ENCODE measurements at places on chromosomes 5 and 9.

GRCh38 chr9:134712926-134713325, 71.3 kb downstream of the COL5A1 start:
- no peak for DNase-seq

DNA sequence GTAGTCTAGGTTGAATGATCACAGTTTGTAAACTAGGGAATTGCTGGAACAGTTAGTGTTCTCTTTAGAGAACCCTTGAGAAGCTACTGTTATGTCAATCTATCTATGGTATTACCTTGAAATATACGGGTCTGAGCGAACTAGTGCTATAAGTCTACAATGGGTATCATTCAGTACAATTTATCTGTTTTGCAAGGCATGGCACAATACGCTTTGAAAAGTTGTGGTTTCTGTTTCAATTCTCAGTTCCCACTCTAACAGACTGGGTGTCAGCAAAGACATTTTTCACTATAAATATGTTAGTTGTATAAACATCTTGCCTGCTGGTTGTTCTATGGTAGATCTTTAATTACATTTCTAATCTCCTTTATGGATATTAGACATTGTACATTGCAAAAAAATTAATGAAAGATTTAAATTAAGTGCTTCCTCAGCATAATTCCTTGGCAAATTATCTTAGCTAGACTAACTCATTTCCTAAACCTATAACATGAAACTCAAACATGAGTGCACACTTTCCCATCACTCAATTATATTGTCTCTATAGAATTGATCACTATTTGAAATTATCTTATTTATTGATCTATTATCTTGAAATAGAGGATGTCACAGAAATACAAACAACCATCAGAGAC, 24.9 kb upstream of the SLCO6A1 start:
- DNase-seq, result no peak

GRCh38 chr5:144566747-144567420, 396.2 kb downstream of the KCTD16 start:
- peak; percentile 35 for DNase-seq

GRCh38 chr9:111842313-111842712, 47.6 kb upstream of the SHOC1 start:
- DNase-seq, result no peak

DNA sequence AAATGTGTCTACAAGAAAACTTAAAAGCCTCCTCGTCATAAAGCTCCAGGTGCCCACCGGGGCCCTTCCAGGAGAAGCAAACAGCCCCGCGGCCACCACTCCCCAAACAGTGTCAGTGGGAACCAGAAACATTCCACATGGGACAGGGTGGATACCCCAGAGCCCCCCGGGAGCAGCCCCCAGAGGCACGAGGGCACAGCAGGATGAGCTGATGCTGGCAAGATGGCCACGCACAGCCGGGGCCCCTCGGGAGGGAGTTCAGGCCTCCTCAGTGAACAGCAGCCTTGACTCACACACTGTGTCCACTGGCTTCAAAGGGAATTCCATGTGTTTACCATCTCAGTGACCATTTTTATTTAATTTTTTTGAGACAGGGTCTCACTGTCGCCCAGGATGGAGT, 10.5 kb downstream of the EXD3 start:
- no peak for DNase-seq

- DNase-seq, result no peak
Observed at GRCh38 chr5:94374336-94374735, 244.1 kb downstream of the KIAA0825 start.

DNA sequence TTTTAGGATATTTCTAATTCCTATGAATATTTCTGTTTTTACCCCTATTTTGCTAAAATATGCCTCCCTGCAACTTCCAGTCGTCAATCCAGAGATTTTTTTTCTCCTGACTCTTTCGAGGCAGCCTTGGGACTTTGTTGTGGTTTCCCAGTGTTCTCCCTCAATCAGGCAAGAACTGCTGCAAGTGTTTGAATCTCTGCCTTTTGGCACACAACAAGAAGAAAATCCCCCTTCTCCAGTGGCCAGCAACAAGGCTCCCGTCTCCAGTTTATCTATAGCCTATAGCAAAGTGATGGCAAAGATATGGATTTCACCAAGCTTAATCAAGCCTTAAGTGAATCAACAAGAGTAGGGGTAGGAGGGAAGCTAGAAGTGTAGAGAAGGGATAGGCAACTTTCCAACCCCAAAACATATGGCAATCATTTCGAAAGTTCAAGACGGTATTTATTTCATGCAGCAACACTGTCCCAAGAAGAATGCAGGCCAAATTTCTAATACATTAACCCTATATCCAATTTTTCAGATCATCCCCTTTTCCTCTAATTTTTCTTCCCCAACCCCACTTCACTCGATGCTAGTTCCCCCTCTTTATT, 37.7 kb upstream of the PAPPA start:
- DNase-seq, result no peak

DNA sequence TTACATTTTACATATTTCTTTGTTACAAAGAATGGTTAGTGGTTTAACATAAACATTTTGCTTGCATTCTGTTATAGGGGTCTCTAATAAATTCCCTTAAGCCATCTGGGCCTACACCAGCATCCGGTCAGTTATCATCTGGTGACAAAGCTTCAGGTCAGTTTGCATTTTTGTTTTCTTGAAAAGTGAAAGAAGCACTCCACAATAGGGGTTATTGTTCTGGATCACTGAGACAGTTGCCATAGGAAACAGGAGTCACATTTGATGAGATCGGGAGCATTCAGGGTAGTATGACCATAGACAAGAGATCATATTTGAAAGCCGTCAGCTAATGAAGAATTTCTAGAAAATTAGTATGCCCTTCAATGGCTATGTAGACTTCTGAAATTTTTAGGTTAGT, 63.6 kb downstream of the NUP214 start:
- DNase-seq, result no peak

GRCh38 chr5:149175346-149176105, 34.2 kb downstream of the ABLIM3 start:
- DNase-seq, result no peak

DNA sequence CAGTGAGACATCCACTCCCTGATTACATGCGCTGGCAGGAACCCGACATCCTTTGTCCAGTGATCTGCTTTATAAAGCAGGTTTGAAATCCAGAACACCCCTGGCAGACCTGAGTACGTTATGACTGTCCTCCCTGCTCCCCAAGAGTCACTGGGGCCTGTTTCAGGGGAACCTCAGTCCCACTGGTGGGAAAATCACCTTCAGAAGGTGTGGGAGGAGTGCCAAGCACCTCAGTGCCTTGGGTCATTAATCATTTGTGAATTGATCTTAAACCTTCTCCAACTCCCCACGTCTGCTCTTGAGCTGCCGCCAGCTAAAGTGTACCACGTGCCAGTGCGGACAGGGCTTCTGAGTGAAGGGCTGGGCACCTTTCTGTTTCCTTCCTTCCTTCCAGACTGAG, 16.2 kb downstream of the SLC6A3 start:
- DNase-seq, result no peak

GRCh38 chr9:134339183-134339806, 13.0 kb downstream of the RXRA start:
- DNase-seq, result no peak

GRCh38 chr5:36558641-36559040, 47.8 kb upstream of the SLC1A3 start:
- no peak for DNase-seq

DNA sequence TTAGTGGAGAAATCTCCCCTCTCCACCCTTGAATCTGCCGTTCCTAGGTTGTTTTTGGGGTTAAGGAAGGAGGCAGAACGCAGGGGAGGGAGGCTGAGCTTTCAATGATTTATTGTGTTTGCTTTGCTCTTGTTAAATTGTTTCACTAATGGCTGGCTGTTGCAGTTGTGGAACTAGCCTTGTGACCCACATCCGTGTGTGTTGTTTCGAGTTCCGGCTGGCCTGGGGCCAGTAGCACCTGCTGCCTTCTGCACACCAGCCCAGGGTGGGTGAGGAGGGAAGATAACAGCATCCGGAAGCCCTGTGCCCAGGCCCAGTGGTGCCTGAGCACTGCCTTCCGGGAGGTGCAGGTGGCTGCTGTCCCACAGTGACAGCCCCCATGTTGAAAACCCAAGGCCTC, 3.6 kb downstream of the ERGIC1 start:
- no peak for DNase-seq

DNA sequence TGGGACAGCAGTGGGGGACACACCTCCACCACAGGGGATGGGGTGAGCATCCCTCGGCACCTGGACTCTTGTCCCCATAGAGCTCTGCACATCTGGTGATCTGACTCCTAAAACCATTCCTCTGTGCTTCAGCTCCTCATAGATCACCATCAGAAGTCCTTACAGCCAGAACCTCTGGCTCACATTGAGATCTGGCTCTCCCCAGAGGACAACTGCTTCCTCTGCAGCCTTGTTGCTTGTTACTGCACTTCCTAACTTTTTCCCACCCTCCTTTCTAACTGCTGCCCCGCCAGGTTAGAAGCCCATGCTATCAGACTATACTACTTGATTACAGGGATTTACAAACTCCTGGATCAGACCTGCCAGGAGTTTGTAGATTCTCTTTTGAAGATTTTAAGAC, 64.5 kb downstream of the ARSB start:
- DNase-seq, result no peak

DNA sequence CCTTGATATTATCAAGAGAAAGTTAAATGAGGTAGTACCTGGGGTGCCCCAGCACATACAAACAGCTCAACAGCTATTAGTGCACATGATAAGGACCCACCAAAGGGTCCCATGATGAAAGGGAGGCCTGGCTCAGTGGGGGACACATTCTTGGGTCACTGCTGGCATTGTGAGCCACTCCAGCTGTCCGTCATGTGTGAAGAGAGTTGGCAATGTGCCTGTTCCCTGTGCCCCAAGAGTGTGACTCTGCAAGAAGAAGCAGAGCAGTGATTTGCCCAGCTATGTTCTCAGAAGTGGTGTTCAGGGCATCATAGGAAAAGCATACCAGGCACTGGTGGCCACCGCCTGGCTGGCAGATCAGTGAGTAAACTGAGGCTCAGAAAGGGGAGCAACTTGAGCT, 37.1 kb upstream of the TDRD7 start:
- DNase-seq, result no peak

- DNase-seq, result no peak
Observed at GRCh38 chr5:8633696-8634095, 764.7 kb downstream of the MTRR start.

DNA sequence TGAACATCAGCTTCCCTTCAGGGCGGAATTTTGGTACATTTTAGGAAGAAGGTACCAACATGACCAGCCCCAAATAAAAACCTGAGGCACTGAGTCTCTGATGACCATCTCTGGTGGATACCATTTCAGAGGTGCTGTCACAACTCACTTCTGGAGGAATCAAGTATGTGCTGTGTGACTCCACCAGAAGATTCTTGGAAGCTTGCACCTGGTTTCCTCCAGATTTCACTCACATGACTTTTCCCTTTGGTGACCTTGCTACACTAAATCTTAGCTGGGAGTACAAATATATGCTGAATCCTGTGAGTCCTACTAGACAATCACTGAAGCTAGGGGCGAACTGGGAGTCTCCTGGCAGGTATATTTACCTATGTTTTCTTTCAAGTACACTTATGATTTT, 28.5 kb downstream of the ECPAS start:
- DNase-seq, result no peak

DNA sequence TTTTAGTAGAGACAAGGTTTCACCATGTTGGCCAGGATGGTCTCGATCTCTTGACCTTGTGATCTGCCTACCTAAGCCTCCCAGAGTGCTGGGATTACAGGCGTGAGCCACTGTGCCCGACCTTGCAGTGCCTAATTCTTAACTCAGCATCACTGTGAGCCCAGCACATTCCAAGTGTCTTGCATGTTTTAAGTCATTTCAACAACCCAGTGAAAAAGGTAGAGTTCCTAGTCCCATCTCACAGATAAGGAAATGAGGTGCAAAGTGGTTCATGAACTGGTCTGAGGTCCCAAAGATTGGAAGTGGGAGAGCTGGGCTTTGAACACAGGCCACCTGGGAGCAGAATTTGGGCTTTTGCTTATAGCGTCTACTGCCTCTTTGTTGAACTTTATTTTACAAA, 68.0 kb downstream of the ZNF366 start:
- DNase-seq, result no peak

DNA sequence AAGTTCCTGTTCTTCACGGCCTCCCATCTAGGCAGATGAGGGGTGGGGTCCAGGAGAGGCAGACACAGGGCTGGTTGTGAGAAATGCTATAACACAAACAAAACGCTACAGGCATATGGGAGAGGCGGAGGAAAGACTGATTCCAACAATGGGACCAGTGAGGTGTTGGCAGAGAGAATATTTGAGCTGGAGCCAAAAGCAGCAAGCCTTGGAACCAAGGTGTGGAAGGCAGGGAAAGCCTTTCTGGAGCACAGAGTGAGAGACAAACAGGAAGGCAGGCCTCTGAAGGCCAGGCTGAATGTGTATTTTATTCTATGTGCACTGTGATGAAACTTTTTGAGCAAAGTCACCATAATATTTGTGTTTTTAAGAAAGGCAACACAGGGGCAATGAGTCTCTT, 2.9 kb downstream of the ATPSCKMT start:
- no peak for DNase-seq

DNA sequence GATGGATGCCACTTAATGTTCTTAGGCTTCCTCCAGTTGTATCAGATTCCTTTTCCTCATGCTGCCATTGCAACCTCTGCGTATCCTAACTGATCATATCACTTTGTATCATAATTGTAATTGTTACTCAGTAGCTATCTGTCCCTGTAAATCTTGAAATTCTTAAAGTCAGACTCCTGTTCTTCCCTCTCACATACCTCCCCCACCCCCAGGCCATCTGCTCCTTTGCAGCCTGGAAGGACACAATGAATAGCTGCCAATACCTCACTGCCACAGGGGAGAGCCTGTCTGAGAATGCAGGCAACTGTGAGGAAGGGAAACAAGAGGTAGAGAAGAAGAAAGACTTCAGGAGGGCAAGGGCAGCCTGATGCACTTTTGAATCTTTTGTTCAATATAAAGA, 228.5 kb downstream of the ENC1 start:
- DNase-seq, result no peak

GRCh38 chr5:52077941-52078815, 694.9 kb downstream of the ISL1 start:
- no peak for DNase-seq

GRCh38 chr5:112238473-112238872, 180.6 kb downstream of the EPB41L4A start:
- DNase-seq, result no peak

- no peak for DNase-seq
Observed at GRCh38 chr9:133584167-133584558, 25.0 kb downstream of the FAM163B start.

- DNase-seq, result no peak
Observed at GRCh38 chr5:59356813-59357380, 536.6 kb downstream of the PDE4D start.

- no peak for DNase-seq
Observed at GRCh38 chr9:28923351-28923750, 1350.1 kb upstream of the C9orf72 start.

DNA sequence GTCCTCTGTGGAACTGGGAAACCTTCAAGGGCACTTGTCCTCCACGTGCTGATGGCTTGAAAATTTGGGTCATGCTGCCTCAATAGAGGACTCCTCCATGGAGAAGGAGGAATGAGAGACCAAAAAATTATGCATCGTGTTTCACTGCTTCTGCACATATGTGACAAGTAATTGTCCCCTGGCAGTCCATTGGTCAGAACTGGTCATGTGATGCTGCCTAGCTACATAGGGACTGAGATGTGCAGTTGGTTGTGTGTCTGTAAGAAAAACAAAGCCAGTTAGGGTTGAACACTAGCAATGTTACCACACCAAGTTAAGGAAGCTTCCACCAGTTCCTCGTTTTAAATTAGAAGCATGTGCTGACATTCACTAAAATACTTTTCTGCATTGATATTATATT, 201.9 kb upstream of the ANKH start:
- no peak for DNase-seq

- DNase-seq, result no peak
Observed at GRCh38 chr9:85895685-85896084, 45.3 kb upstream of the NAA35 start.

- no peak for DNase-seq
Observed at GRCh38 chr5:90084342-90084741, 325.2 kb downstream of the CETN3 start.

Measured in HS-27A (cell line).